ENCODE measurements at places on chromosomes 3 and 15.
A peak's percentile ranks its signal among the peaks of the same experiment; 100 is the strongest.

GRCh38 chr15:45448066-45448915, 69.9 kb upstream of the GATM start:
- peak; percentile 39 for DNase-seq

GRCh38 chr15:77869021-77869895, 208.3 kb downstream of the TBC1D2B start:
- peak; percentile 57 for DNase-seq

- DNase-seq: no peak
Measured at GRCh38 chr15:26083457-26083856, 220.3 kb upstream of the ATP10A start.

GRCh38 chr15:40118473-40118872, 9.8 kb upstream of the BMF start:
- peak; percentile 34 for DNase-seq

DNA sequence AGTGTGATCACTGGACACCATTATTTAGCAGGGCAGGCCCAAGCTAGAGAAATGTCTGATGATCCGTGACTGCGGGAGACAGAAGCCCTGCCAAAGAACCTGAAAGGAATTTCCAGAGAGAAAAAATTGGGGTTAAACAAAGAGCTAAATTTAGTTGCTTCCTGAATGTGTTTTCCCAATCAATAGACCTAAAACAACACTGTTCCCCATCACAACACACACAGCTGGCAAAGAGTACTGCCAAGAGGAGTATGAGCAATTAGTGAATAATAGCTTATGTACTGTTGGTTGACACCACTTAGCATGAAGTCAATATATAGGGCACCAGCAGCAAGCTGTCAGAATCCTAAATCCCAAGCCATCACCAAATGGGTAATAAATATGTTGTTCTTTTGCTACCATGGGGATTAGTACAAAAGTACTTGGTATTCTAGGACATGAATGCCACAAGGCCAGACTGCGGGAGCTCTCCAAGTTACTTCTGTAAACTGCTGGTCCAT, 35.7 kb downstream of the CLK3 start:
- no peak for DNase-seq

DNA sequence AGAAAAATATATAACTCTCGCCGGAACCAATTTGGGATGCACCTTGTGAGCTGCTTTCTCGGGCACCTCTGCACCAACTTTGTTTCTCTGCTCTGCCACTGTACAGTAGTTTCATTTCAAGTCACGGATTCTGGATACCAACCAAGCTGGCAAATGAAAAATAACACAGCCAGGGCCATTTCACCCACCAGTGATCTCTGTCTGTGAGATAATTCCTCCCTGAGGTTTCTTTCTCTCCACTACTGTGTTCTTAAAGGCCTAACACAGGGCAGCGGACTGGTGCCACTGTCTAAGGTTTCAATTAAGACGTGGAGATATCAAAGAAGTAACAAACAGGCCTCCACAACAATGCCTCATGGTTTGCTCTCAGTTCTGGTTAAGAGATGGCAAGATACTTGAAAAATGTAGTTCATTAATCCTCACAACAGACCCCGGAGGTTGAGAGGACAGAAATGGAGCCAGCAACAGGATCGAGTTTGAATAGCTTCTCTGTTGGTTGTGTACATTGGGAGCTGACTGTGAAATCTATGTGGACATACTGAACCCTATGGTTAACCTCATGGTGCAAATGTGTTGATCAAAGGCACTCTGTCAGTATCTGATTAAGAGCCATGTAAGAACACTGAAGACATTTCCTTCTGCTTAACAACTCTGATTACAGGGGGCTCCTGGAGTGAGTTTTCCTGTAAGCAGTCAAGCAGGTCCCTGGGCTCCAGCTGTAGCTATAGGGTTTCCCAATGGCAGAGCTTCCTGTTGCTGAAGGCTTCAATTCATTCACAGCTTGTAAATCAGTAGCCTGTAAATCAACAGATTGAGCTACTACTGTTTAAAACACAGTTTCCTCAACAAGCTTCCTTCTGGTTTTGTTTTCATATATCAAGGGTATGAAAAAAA, 470.5 kb downstream of the EPHA3 start:
- DNase-seq: no peak

DNA sequence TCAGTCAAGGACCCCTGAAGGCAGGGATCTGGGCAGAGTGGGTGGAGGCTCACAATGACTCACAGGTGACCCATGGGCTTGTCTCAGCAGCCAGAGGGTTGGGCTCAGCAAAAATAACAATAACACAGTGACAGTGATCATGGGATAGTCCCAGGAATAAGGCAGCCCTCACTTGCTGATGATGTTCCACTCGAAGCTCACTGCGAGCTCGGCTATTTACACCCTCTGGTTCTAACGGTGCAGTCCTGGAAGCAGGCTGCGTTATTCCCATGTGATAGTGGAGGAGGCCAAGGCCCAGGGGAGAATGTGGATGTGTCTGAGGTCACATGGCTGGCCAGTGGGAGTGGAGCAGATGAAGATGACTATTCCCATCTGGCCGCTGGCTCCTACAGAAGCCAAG, 16.2 kb downstream of the CCDC33 start:
- DNase-seq: peak; percentile 22

DNA sequence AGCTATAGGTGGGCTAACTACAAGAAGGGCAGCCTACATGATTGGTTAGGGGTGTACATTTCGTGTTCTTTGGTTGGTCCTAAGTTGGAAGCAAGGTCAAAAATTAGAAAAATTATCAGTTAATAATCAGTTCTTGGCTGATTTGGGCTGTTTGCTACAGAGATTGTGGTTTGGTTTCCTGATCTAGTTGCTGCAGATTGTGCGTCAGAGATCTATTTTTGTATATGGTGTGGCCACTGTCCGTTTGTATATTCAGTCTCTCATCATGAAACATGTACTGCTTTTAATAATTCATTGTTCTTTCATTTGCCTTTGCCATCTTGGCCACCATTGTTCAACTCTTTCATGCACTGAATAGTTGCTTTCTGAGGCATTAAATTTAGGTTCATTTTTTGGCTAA, 80.9 kb downstream of the LRRC3B start:
- DNase-seq: no peak

DNA sequence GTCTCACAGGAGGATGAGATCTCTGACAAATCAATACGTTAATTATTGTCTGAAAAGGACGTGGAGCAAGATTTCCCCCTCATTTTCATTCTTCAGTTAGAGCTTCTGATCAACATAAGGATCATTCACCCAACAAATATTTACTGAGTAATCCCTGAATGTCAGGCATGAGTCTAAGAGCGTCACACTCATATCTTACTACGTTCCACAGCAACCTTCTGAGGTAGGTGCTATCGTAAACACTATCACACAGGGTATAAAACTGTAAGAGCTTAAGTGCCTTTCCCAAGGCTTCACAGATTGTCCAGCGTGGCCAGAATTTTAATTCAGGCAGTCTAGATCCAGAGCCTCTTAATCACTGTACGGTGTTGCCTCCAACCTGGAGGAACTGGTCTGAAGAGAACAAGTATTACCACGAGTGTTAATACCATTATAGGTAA, 10.6 kb upstream of the TM4SF1 start:
- DNase-seq: no peak

- DNase-seq: no peak
Measured at GRCh38 chr3:120306519-120307455, 21.8 kb upstream of the GPR156 start.

- peak; percentile 15 for DNase-seq
Measured at GRCh38 chr3:63814237-63814636, 4.9 kb upstream of the C3orf49 start.

DNA sequence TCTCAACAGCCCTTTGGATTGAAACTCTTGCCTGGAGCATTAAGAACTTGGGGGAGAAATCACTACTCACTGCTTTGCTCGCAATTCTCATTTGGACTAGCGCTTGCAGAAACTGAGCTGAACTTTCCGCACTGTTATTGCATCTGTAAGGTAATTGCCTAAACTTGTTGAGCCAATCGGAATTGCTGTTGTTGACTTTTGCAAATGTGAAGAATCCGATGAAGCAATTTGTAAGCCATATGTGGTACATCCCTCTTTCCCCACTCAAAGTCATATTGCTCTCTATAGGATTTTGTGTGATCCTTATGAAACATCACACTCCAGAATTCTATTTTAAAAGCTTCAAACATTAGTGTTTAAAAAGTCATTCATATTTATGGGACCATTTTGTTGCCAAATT, 191.7 kb upstream of the GBE1 start:
- DNase-seq: no peak
